Heart right ventricle (tissue), 16 donors: ENCODE measurements at places on chromosomes 3 and 15. TPM values are rescaled to one million over a fixed set of nuclear protein-coding genes. Genes with fewer than 3 reads are reported as not detected.
A peak's percentile ranks its signal among the peaks of the same experiment; 100 is the strongest.

- H3K4me3 ChIP-seq = peak within 1 kb of the TSS; percentile 30
- no peaks in the 10 kb centered on the region for H3K36me3 ChIP-seq
- no peak for DNase-seq
Observed at GRCh38 chr3:132596816-132597433, at the start of gene ACKR4. ACKR4 (plus strand) TSS chr3:132597270; CDS start chr3:132600398, 3,128 bp downstream.

DNA sequence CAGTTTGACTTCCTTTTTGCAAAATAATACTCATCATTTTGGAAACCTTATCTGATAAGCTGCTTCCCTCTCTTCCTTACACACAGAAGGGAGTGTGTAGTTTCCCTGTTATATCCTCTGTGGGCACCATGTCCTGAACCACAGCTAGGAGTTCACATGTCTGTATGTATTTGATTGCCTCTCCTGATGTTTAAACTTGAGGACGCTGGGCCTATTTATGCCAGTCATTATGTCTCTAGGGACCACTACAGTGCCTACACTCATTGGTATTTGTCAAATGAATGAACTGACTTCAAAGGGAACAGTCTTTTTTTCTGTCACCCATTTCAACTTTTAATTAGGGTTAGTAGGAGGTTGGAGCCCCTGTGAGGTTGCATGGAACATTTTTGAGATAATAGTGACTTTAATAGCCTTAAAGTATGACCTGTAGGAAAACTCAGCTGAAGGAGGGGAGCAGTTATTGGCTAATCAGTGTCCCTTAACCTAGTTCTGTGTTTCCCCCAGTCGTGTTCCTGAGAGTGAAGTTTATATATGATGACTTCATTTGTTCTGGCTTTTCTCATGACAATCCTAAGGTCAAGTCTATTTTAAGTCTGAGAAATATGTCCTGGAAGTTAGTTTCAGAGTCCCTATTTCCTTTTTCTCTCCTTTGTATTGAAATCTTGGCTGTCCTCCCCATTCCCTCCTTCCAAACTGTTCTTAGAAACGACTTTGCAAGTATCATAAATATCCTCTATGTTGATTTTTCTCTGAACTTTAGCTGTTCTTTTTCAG lies 28.9 kb downstream of the PDE8A start:
- H3K36me3 ChIP-seq = no peaks in the 10 kb centered on the region
- no peak for DNase-seq
- peak overlapping the region; percentile 85 for H3K27ac ChIP-seq
- no peak overlapping the region for H3K4me3 ChIP-seq
- H3K27me3 ChIP-seq = no peaks in the 10 kb centered on the region

DNA sequence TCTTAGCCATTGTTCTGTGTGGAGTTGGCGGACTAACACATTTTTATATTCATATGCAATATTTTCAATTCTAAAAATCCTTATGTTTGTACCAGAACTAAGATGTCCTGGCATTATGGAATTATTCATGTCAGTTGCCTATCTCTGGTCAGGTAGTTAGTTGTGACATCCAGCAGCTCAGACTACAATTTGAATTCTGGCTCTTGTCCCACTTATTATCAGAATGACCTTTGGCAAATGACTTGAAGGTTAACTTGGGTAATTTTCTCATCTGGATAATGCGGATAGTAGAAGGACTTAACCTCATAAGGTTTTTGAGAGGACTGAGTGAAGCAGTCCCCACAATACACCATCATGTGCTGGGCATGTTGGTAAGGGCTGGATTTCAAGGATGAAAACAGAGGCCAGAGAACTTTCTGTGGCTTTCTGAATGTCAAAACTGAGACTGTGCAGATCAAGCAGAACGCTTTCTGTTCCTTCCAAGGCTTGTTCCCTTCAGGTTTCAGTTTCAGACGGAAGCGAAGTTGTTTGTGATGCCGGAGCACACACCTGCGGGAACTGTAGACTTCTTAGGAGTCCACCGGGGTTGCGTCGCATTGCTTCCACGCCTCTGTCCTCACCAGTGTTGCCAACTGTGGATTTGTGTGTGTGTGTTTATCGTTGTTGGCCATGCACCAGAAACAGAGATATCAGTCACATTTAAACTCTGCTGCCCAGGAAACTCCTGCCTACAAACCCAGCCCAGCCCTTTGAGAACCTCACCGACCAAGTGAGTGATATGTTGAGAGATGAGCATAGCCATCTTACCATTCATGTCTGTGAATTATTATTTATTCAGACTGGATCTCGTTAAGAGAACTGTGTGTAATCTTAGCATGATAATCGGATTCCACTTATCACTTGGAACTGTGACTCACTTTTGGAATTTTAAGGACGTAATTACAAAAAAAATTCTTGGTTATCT lies 76.0 kb downstream of the PTPRG start:
- H3K4me3 ChIP-seq = peak overlapping the region; percentile 17
- H3K27me3 ChIP-seq = no peaks in the 10 kb centered on the region
- H3K4me1 ChIP-seq = peaks cover 3% of the 10 kb centered on the region
- DNase-seq = peak; percentile 19
- H3K36me3 ChIP-seq = no peaks in the 10 kb centered on the region

DNA sequence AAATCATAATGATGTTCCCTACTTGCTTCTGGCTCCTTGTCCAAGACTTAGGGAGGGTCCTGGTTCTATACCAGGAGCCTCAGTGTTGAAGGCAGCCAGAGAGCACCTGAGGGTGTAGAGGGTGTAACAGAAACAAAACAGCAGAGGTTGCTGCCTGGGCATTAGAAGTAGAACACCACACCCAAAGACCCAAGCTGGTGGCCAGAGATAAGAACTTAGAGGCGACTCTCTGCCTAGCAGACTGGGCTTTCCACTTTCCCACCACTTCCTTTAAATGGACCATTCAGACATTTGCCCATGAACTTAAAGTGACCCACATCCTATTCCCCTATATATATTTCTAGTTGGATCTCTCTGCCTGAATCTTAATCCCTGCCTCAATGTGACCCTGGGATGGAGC lies 189.8 kb downstream of the KLF13 start:
- DNase-seq = no peak
- H3K27me3 ChIP-seq = no peaks in the 10 kb centered on the region
- no peak overlapping the region for H3K4me3 ChIP-seq
- no peak overlapping the region for H3K27ac ChIP-seq
- H3K36me3 ChIP-seq = no peaks in the 10 kb centered on the region
- H3K4me1 ChIP-seq = no peaks in the 10 kb centered on the region

- H3K4me1 ChIP-seq = no peaks in the 10 kb centered on the region
- H3K4me3 ChIP-seq = no peak overlapping the region
- DNase-seq = no peak
- H3K36me3 ChIP-seq = no peaks in the 10 kb centered on the region
- peaks cover 72% of the 10 kb centered on the region for H3K27me3 ChIP-seq
- no peak overlapping the region for H3K27ac ChIP-seq
Observed at GRCh38 chr15:59933607-59934006, 70.5 kb upstream of the FOXB1 start.

- no peak overlapping the region for H3K4me3 ChIP-seq
- H3K36me3 ChIP-seq = peaks cover 7% of the 10 kb centered on the region
- no peak overlapping the region for H3K27ac ChIP-seq
- no peak for DNase-seq
- no peaks in the 10 kb centered on the region for H3K27me3 ChIP-seq
- no peaks in the 10 kb centered on the region for H3K4me1 ChIP-seq
Observed at GRCh38 chr3:100902572-100902971, 90.6 kb downstream of the ABI3BP start.

GRCh38 chr3:157520485-157521150 lies 17.4 kb upstream of the VEPH1 start:
- H3K4me1 ChIP-seq = no peaks in the 10 kb centered on the region
- peak overlapping the region; percentile 62 for H3K27ac ChIP-seq

GRCh38 chr3:120568598-120568997 lies 27.5 kb upstream of the NDUFB4 start:
- no peaks in the 10 kb centered on the region for H3K27me3 ChIP-seq
- no peak overlapping the region for H3K4me3 ChIP-seq
- DNase-seq = no peak
- H3K4me1 ChIP-seq = no peaks in the 10 kb centered on the region
- no peak overlapping the region for H3K27ac ChIP-seq

DNA sequence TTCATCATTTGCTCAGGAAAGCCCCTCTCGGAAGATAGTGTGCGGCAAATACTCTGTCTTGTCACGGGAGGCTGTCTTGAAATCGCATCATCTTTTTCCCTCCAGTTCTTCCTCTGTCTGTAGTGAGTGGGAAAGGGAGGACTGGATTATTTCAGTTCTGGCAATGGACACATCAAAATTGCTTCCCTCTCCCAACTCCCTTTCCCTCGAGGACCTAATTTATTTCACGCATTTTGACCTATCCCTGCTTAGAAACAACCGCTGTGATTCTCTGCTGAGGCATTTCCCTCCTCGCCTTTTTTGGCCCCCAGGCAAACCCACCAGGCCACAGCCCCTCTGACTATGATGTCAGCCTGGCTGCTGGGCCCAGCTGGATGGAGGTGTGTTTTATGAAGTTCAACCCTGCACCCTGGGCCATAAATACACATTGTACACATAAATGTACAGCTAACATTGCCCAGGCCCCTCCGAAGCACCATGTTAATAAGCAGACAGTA lies 138.7 kb upstream of the LRTM1 start:
- no peaks in the 10 kb centered on the region for H3K27me3 ChIP-seq
- H3K36me3 ChIP-seq = no peaks in the 10 kb centered on the region
- DNase-seq = no peak
- no peaks in the 10 kb centered on the region for H3K4me1 ChIP-seq

DNA sequence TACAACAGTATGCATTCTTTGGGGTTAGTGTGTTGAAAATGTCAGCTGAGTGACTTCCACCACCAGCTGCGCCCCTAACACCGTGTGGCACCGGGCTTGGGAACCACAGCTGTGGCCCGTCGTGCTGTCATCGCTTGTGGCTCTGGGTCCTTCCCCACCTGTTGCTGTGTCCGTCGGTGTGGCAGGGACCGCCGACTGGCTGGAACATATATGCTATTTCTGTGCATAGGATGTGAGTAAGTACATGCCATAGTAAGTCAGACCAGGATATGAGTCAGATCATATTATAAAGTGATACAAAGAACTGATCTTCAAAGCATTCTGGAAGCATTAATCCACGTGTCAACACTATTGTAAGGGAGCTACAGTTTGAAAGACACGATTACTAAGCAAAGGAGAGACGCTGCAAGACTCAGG lies 31.9 kb downstream of the EHD4 start:
- peaks cover 52% of the 10 kb centered on the region for H3K36me3 ChIP-seq
- no peak overlapping the region for H3K4me3 ChIP-seq
- DNase-seq = no peak

- no peaks in the 10 kb centered on the region for H3K27me3 ChIP-seq
- H3K27ac ChIP-seq = no peak overlapping the region
- no peak for DNase-seq
- H3K4me1 ChIP-seq = no peaks in the 10 kb centered on the region
- H3K36me3 ChIP-seq = no peaks in the 10 kb centered on the region
- H3K4me3 ChIP-seq = no peak overlapping the region
Observed at GRCh38 chr3:112687211-112687610, 46.3 kb upstream of the CCDC80 start.

DNA sequence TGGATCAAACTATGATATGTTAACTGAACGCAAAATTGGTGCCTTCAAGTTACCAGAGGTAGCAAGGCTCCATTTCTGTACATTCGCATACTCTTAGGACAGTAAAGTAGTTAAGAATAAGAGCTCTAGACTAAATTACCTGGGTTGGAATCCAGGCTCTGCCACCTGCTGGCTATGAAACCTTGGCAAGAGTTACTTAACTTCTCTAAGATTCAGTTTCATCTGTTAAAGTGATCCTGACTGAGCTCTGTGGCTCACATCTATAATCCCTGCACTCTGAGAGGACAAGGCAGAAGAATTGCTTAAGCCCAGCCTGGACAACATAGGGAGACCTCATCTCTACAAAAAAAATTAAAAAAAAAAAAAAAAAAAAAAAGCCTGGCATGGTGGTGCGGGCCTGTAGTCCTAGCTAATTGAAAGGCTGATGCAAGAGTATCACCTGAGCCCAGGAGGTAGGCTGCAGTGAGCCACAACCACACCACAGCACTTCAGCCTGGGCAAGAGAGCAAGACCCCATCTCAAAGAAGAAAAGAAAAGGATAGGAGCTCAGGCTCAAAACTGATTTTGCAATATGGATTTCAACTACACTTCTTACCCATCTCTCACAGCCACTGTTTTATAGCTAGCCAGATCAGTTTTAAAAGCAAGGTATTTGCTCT lies 21.3 kb downstream of the GSK3B start:
- DNase-seq = no peak
- peaks cover 39% of the 10 kb centered on the region for H3K4me1 ChIP-seq
- H3K27ac ChIP-seq = no peak overlapping the region
- H3K4me3 ChIP-seq = no peak overlapping the region

GRCh38 chr15:74547616-74548015 lies 6.6 kb downstream of the ARID3B start:
- H3K27ac ChIP-seq = no peak overlapping the region
- H3K36me3 ChIP-seq = peaks cover 33% of the 10 kb centered on the region
- H3K27me3 ChIP-seq = no peaks in the 10 kb centered on the region
- DNase-seq = no peak
- no peak overlapping the region for H3K4me3 ChIP-seq

DNA sequence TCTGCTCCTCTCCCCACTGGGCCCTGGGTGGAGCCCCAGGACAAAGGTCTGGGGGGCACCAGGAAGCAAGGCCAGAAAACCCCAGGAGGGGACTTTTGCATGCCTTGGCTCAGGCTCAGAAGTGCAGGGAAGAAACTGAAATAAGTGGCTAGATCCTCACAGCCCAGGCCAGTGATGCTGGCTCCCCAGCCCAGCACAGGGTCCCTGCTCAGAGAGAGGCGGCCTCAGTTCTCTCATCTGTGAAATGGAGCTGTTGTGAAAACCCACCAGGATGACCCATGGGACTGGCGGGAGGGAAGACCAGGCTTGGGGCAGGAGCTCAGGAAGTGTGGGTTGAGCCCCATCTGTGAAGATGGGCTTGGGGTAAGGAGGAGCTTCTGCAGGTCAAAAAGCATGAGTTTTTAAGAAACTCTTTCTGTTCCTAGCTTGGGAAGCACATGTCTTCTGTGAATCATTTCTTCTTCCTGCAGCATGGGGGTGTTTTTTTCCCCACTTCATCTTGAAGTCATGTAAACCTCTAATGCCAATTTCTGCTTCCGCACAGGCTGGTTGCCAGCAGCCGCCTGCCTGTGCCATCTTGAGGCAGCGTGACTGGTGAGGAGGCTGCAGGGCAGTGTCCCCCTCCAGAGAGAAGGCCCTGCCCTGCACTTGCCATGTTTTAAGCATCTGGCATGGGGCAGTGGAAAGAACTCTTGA lies 118.6 kb downstream of the SMAD6 start:
- DNase-seq = no peak
- no peaks in the 10 kb centered on the region for H3K36me3 ChIP-seq

DNA sequence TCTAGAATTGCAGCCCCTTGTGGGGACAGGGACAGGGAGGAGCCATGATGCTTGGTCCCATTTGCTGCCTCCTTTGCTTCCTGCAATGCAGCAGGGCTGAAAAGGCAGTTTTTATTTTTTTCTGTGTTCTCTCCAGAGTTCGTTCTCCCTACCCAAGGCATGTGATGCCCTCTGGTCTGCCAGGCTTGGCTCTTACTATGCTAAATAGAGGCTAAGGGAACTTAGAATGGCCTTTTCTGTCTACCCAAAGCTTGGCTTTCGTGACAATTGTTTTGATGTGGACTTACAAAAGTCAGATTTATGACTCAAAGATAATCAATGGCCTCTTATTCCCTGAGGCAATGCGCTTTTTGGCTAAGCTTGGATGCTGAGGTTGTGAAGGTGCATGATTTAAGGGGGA lies 293.3 kb upstream of the TBL1XR1 start:
- DNase-seq = no peak
- H3K27ac ChIP-seq = no peak overlapping the region
- no peak overlapping the region for H3K4me3 ChIP-seq
- no peaks in the 10 kb centered on the region for H3K36me3 ChIP-seq

The PTPN9 gene
- 10.0 TPM for total RNA-seq

The TSEN2 gene
- 16.5 TPM for total RNA-seq

The EFCAB12 gene
- not detected for total RNA-seq

The SLC6A20 gene
- total RNA-seq = not detected

The DUOXA1 gene
- 1.3 TPM for total RNA-seq

The PATL2 gene
- total RNA-seq = 3.5 TPM

The CCR3 gene
- not detected for total RNA-seq

The CFAP100 gene
- total RNA-seq = not detected
